Esophagus squamous epithelium (tissue), 5 donors: ENCODE measurements at places on chromosomes 2 and 18. TPM values are rescaled to one million over a fixed set of nuclear protein-coding genes. Genes with fewer than 3 reads are reported as not detected.

GRCh38 chr2:45789961-45790723, 138.7 kb downstream of the PRKCE start:
- no peak for DNase-seq

GRCh38 chr2:217790681-217791392, 212.0 kb downstream of the TNS1 start:
- no peak for DNase-seq

- no peak for DNase-seq
These were observed 119.6 kb upstream of the ARL5A start for GRCh38 chr2:151947813-151948165.

DNA sequence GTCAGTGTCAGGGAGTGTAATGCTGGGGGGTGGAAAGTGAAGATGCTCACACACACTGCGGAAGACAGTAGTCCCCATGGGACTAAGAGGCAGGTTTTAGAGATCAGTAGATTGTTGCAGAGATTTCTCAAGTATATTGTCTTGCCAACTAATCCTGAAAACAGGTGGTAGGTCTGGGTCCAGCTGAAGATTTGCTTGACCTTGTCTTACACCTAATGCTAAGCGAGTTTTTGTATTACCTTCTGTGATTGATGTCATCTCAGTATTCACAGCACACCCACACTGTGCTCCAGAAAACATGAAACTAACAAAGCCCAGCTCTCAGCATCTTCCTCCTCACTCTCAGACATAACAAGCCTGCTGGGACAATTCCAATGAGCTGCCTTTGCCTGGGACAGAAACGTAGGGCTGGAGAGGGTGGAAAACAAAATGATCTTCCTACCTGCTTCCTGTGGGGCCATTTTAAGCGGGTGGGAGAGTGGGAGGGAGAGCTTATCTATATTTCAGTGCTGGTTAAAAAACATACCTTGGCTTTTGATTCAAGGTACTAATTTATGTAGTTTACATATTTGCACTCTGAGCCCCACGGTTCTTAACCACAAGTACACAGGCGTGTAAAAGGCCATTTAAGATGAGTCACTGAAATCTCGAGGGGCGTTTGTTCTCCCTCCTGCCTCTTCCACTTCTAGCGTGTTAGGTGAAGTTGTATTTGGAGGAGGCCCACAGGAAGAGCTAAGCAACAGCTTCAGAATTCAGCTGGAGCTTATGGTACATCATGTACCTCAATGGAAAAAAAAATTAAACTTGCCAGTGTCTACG, 23.1 kb upstream of the RBMS1 start:
- DNase-seq = no peak

- DNase-seq = no peak
These were observed 127.7 kb downstream of the RAPGEF4 start for GRCh38 chr2:172863341-172863740.

DNA sequence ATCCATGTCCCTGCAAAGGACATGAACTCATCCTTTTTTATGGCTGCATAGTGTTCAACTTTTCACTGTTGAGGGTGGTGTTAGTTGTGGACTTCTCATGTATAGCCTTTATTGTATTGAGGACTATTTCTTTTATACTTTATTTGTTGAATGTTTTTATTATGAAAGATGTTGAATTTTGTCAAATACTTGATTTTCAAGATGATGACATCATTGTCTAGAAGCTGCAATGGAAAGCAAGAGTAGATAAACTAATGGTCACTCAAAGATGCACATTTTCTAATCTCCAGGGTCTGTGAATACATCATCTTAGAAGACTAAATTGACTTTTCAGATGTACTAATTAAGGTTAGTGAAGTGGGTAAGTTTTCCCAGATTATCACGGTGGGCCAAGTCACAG, 1117.0 kb downstream of the DSC3 start:
- no peak for DNase-seq

GRCh38 chr2:9681427-9681817, 50.6 kb upstream of the YWHAQ start:
- DNase-seq = no peak

DNA sequence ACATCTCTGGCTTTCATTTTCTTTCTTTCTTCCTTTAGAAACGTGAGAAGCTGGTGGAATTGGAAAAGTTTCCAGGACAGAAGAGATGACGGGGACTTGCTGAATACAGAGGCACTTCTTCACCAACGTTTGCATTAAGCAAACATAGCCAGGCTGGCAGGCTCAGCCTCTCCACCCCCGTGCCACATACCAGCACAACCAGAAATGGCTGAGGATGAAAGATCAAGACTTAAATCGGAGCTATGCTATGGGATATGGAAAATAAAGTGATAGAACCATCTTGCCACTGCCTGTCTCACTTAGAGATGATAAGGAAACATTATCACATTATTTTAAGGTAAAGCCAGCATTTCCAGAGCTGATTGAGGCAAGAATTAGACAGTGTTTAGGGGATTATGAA, 483.3 kb downstream of the BCL11A start:
- DNase-seq = no peak

GRCh38 chr2:54855434-54855833, 132.0 kb downstream of the EML6 start:
- no peak for DNase-seq

- DNase-seq = no peak
These were observed 143.7 kb downstream of the MYO5B start for GRCh38 chr18:50051288-50051687.

DNA sequence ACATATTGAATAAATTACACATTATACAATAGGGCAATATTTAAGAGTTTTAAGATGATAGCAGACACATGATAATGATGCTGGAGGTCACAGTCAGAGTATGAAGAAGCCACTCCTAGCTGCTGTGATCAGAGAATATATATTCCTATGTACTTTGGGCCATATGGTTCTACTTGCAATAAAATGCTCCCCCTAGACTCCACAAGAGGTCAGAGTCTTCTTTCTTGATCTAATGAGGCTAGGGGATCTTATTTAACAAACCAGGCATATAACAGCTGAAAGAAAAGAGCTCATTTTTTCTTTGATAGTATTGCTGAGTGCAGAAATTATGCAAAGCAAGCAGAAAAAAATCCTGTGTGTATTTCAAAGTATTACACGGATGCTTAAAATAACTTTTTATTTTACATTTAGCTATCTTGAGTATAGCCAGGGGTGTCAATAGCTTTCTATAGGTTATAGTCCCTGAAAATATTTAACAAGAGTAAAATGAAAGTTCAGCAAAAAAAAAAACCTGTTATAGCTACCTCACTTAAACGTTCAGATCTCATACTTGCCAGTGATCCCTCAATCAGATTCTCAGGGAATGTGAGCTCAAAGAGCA, 748.7 kb upstream of the CHAC2 start:
- no peak for DNase-seq

DNA sequence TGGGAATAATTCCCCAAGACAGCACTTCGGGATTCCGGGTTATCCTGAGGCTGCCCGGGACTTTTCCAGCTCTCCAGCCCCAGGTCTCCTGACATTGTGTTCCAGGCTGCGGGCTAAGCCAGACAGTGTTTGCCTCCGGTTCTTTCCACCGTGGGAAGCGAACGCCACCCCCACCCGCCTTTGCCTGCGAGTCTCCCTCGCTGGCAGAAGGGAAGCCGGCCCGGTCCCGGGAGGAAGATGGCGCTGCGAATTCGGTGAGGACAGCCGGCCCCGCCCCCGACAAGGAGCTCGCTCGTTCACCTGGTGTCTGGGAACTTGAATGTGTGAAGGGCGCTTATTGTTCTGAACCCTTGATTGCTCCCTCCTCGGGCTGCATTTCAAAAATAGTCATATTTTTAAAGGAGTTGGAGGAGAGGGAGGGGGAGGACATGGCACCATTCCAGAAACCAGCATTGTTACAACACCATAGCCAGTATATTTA, 2.9 kb downstream of the LRATD1 start:
- no peak for DNase-seq

GRCh38 chr18:79510731-79511241, 115.1 kb downstream of the NFATC1 start:
- DNase-seq = no peak

- no peak for DNase-seq
These were observed 15.7 kb upstream of the TTC39C start for GRCh38 chr18:23998820-23999219.

- no peak for DNase-seq
These were observed 208.2 kb upstream of the CHAC2 start for GRCh38 chr2:53559302-53559966.

- DNase-seq = no peak
These were observed 284.6 kb downstream of the CNTNAP5 start for GRCh38 chr2:124309563-124310138.

DNA sequence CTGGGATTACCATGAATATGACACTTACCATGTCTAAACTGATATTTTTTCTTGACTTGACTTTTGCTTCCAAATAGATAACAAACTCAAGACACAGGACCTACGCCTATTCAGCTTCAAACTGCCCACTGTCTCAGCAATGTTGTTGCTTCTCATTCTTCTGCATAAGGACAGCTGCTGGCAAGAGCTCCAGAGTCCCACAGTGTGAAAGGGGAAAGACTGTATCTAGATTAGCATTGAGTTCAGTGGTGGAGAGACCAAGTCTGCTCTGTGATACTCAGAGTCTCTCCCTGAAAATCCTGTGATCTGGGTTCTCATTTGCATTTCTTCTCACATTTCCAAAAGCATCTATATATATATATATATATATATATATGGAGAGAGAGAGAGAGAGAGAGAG, 247.9 kb upstream of the NT5C1B start:
- no peak for DNase-seq

- no peak for DNase-seq
These were observed 972 bp upstream of the DLX2 start for GRCh38 chr2:172103471-172104272.

DNA sequence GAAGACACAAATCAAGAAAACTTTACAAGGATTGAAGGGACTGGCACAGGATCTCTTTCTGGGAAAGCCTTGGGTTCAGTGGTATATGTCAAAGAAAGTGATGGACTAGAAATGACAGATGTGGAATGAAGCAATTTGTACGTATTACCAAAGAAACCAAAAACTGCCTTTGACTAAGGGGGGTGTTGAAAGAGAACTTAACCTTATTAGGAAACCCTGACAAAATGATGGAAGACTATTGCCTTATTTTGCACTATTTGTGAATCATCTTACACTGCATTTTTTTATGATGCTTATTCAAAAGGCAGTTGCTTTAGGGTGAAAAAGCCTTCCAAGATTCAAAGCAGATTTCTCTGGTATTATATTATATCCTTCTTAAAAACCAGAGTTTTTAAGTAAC, 4.0 kb downstream of the TSGA10 start:
- no peak for DNase-seq

GRCh38 chr2:42029639-42030199, 18.1 kb upstream of the PKDCC start:
- DNase-seq = no peak

GRCh38 chr2:229048134-229048533, 223.0 kb downstream of the PID1 start:
- DNase-seq = no peak

- no peak for DNase-seq
These were observed 708.6 kb upstream of the ZEB2 start for GRCh38 chr2:145228506-145228905.

GRCh38 chr2:152496371-152496770, 161.4 kb downstream of the FMNL2 start:
- no peak for DNase-seq

- DNase-seq = no peak
These were observed 6.8 kb upstream of the SLC1A4 start for GRCh38 chr2:64982311-64982857.

STARD6 gene
- total RNA-seq = not detected

ACMSD gene
- total RNA-seq = not detected

ETAA1 gene
- total RNA-seq = 8.0 TPM

GTF2A1L gene
- total RNA-seq = 0.22 TPM

SERPINB2 gene
- total RNA-seq = 309 TPM

IL36G gene
- total RNA-seq = 223 TPM

CCBE1 gene
- total RNA-seq = 2.1 TPM

ANKRD53 gene
- not detected for total RNA-seq

DSG1 gene
- 1.8 TPM for total RNA-seq

KIF1A gene
- not detected for total RNA-seq

MYO5B gene
- 63.3 TPM for total RNA-seq

NLRC4 gene
- 0.57 TPM for total RNA-seq

DLX1 gene
- not detected for total RNA-seq

REG3A gene
- total RNA-seq = not detected

REV1 gene
- 69.2 TPM for total RNA-seq

SCN3A gene
- 0.32 TPM for total RNA-seq

AGXT gene
- not detected for total RNA-seq
